ENCODE measurements at places on chromosomes 3 and 15. TPM values are rescaled to one million over a fixed set of nuclear protein-coding genes. Genes with fewer than 3 reads are reported as not detected.

DNA sequence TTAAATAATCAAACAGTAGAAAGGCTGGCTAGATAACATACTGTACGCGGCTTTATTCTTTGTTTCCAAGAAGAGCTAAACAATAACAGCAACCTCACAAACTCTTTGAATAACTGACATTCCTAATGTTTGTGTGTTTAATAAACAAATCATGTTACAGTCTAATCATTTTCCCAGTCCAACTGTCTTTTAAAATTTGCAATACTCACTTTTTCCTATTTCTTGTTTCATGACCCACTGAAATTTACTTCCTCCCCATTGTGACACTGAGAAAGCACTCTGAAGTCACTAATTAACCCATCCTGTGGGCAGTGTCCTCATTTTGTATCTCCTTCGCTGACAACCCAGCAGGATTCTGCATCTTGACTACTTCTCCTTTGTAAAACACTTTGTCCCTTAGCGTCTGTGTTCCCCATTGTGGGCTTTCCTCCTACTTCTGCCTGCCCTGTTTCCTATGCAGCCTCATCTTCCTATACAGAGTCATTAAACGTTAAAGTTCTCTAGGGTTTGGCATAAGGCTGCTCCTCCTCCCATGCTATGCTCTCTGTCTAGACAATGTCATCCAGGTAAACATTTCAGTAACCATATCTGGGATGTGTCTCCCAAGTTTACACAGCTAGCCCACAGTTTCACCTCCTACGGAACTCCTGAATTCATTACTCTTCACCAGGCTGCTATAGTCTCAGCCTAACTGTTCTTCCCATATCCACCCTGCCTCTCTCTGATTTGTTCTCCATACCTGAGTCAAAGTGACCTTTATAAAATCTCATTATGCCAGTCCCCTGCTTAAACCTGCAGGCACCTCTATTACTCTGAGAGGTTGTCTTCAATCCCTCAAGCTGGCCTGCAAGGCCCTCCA, 148.9 kb downstream of the GREM1 start:
- ATAC-seq, result no peak

DNA sequence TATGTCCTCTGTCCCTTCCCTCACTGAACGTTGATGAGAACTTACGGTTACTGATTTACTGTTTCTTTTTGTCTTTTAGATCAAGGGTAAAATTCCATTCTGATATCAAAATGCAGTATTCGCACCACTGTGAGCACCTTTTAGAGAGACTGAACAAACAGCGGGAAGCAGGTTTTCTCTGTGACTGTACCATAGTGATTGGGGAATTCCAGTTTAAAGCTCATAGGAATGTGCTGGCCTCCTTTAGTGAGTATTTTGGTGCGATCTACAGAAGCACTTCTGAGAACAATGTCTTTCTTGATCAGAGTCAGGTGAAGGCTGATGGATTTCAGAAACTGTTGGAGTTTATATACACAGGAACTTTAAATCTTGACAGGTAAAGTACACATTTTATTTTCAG, 990 bp downstream of the MYNN start:
- ATAC-seq, result no peak

- ATAC-seq, result no peak
These were observed 276.9 kb downstream of the GBE1 start for GRCh38 chr3:81484520-81484919.

Gene SLC24A5
- not detected for total RNA-seq

Gene MME
- 1.5 TPM for total RNA-seq

Gene DNAH12
- not detected for total RNA-seq

GRCh38 chr3:44114142-44114541, 127.5 kb upstream of the TOPAZ1 start:
- ATAC-seq, result no peak

DNA sequence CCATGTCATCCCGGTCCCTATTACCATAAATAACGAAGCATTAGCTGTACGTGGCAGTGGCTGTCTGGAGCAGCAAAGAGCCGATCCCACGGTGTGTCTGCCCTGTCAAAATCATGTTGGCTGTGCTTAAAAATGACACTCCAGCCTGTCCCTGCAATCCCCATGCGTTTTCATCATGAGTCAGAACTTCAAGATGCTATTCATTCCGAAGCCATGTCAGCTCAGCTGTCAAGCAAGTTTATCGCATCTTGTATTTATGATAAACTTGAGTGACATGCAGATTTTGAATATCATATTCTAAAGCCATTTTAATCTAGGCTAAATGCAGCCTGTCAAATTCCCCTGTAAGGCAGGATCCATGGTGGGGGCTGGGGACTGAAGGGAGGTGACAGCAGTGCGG, 152.4 kb downstream of the TJP1 start:
- ATAC-seq, result no peak

- no peak for ATAC-seq
These were observed 34.2 kb downstream of the MAGEF1 start for GRCh38 chr3:184677344-184678316.

- ATAC-seq, result no peak
These were observed 613 bp upstream of the ARHGEF3 start for GRCh38 chr3:56802378-56802745.

Gene CLDN1
- total RNA-seq, result 0.62 TPM

Gene SEMA5B
- 0.69 TPM for total RNA-seq

Gene SYNPR
- total RNA-seq, result not detected

DNA sequence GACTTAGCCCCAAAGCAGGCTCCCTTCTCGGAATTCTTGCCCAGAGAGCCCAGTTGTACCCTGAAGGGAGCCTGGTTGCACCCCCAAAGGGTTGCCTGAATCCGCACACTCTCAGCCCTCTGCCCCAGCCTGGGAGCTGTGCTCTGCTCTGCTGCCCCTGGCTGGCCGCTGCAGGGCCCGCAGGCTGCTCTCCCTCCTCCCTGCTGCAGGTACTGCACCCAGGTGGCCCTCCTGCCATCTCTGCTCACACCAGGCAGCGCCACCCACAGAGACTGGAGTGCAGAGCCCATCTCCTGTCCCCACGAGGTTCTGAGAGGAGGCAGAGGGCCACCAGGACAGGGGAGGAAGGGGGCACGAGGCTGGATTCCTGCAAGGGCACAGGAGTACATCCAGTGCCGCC, 134.2 kb upstream of the NSMCE3 start:
- ATAC-seq, result no peak

GRCh38 chr3:52561028-52561747, 24.8 kb downstream of the UQCC5 start:
- ATAC-seq, result no peak

- ATAC-seq, result no peak
These were observed 20.3 kb downstream of the CHMP2B start for GRCh38 chr3:87247430-87247773.

DNA sequence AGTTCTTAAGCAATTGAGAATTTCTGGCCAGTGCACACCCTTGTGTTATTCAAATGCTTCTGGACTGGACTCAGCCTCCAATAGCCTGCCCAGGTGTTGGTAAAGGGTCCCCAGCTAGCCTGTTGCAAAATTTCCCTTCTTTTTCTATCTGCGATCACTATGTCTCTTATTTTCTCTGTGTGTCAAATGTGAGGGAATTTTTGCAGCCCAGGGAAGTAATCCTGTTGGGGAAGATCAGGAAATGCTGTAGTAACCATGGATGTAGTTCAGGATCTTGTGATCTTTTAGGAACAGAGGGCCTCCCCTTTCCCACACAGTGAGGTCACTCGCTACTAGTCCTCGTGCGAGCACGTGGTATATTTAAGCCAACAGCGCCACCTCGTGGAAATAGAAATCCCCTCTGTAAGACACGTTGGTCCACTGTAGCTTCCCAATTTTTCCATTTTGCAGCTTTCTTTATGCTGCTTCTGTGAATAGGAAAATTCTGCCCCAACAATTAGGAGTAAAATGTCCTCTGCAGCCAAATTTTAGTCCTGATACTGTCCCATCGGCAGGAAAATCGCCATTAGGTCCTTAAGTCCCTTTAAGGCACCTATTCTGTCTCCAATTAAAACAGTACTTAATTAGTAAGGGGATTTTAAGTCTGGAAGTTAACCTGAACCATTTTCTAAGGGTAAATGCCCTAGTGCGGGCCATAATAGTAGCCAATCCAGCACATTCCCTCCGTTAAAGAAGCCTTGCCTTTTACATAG, 4.0 kb upstream of the SMCO1 start:
- ATAC-seq, result peak; percentile 76

Gene PLSCR2
- 1.3 TPM for total RNA-seq

DNA sequence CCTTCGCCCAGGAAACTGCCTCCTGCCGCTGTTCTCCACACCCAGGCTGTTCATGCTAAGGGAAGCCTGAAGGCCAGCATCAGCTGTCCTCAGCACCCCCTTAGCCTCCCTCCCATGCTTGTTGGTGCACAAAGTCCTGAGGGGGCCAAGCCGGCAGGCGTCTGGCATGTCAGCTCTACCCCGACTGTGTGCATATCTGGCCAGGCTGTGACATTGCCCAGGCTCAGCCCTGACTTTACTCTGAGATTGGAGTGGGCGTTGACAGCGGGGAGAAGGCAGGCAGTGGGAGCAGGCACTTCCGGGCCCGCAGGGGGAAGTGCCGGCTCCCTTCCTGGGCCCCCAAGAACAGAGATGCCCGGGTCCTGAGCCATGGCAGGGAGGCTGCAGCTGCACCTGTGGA, 492.2 kb downstream of the AGBL1 start:
- ATAC-seq, result no peak

DNA sequence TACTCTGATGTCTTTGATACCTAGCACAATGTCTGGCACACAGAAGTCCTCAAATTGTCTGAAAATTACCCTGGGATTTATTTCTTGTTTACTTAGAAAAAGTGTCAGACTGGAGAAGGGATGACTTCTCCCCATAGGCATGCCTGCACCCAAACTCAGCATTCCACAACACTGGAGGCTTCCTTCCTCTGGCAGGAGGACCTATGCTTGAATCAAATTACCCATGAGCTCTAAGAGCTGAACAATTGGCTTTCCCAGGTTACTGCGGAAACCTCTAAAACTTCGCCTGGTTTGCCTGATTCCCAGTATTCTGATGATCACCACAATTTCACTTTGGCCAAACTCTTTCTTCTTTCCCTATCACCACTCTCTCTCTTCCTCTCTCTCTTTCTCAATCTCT, 217.4 kb downstream of the DIPK2A start:
- no peak for ATAC-seq

DNA sequence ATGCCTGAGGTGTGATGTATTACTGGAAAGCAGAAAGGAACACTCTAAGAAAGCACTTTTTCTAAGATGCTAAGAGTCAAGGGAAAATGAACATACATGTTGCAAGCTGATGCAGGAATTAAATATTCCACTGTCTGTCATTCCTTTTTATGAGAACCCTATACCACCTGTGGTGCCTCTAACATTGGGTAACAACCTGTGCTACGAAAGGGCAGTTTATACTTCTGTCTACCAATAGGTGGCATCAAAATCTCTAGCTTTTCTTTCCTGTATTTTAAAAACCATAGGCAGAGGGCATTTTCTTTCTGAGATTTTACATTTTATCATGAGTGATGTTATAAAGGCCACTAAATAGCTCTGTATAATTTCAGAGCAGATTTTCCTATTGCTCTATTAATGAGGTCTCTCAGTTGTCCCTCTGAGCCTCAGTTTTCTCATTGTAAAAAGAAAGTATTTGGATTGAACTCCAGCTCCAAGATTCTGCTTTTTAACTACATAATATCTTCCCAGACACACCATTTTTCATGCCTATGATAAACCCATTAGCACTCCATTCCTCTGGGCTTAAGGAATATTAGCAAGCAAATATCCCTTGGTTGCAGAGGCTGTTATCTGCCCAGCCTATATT, 3.5 kb upstream of the CPNE4 start:
- ATAC-seq, result no peak

- ATAC-seq, result no peak
These were observed 27.9 kb downstream of the USP3 start for GRCh38 chr15:63532307-63532744.

- no peak for ATAC-seq
These were observed 783.0 kb upstream of the ARPP21 start for GRCh38 chr3:34856081-34856947.

GRCh38 chr3:144119633-144120032, 148.0 kb downstream of the DIPK2A start:
- ATAC-seq, result no peak

- ATAC-seq, result no peak
These were observed 403.2 kb downstream of the PTPRG start for GRCh38 chr3:61964566-61964965.

GRCh38 chr15:43215961-43216360, 4.9 kb downstream of the EPB42 start:
- ATAC-seq, result no peak

DNA sequence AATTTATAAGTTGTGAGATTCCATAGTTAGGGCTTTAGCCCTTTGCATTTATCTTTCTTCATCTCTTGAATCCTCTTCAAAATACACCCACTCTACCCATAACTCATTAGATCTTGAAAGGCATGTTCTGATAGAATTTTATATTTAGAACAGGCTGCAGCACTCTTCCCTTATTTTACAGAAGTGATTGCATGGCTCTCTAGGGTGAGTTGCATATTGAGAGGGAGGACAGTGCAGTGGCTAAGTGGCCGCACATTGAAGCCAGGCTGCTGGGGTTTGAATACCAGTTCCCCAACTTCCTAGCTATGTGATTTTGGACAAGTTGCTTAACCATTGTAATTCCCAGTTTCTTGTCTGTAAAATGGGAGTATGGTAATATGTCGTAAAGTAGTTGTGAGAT, 2.5 kb downstream of the CD86 start:
- no peak for ATAC-seq

GRCh38 chr3:53807117-53807810, 39.0 kb downstream of the CHDH start:
- no peak for ATAC-seq

Gene CNTN3
- total RNA-seq, result 7.7 TPM

- no peak for ATAC-seq
These were observed 18.4 kb upstream of the TOPAZ1 start for GRCh38 chr3:44223299-44223698.

- ATAC-seq, result no peak
These were observed 36.5 kb downstream of the GASK1A start for GRCh38 chr3:43015572-43015971.

Gene LRRC58
- total RNA-seq, result 36.6 TPM

DNA sequence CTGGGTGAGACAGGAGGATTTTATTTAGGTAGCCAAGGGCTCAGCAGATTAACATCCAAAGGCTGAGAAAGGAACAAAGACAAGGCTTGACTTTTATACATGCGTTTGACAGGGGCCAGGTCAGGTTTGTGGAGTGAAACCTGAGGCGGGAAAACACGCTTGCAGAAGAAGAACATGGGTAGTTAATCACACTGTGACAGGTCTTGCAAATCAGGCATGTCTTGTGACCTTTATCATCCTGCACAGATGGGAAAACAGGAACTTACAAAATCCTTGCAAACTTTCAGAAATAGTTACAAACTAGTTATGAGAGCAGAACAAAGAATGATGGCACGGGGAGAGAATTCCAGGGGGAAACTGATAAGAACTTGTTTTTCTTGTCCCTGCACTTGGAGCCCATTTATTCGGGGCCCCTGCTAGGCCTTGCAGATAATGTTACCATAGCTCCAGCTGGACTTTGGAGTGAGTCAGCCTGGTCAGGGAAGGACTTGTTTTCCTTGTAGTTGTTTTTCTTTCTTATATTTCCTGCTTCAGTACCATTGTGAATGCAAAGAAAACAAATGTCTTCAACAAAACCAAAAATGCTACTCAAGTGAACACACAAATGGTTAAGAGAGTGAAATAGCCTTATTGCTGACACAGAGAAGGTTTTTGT, 965.9 kb upstream of the ROBO1 start:
- no peak for ATAC-seq

- ATAC-seq, result no peak
These were observed 189.7 kb downstream of the PDZRN3 start for GRCh38 chr3:73435055-73435454.

Gene HLTF
- 18.6 TPM for total RNA-seq

Gene DUOXA2
- not detected for total RNA-seq

Gene RASGRP1
- total RNA-seq, result 0.81 TPM

GRCh38 chr15:50594311-50594710, 47.8 kb upstream of the USP50 start:
- ATAC-seq, result no peak

Gene ROPN1
- total RNA-seq, result not detected

GRCh38 chr3:27630885-27631284, 91.2 kb downstream of the EOMES start:
- no peak for ATAC-seq

Measured in gastroesophageal sphincter (tissue), 4 donors.